ENCODE measurements at places on chromosomes 13 and 19.

DNA sequence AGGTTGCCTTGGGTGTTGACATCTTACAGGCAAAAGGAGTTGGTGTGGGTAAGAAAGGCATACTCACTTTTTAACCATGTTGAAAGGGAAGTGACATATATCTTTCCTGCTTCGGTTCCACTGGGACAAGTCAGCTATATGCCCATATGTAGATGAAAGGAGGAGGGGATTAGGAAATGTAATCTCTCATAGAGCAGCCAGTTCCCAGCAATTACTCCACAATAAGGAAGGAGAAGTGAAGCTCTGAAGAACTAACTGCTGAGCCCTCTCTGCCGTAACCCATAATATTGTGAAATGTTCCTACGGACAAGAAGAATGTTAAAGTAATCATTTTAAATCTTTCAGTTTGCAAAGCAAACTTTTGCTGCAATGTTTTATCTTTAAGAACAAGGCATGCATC, 82.2 kb downstream of the EDNRB start:
- no peak for DNase-seq

GRCh38 chr19:11738746-11739620, at the start of gene ZNF823:
Gene ZNF823, minus strand, starts transcription at chr19:11738946. Its CDS starts 127 bp downstream, at chr19:11738819.
- DNase-seq = peak; percentile 81

DNA sequence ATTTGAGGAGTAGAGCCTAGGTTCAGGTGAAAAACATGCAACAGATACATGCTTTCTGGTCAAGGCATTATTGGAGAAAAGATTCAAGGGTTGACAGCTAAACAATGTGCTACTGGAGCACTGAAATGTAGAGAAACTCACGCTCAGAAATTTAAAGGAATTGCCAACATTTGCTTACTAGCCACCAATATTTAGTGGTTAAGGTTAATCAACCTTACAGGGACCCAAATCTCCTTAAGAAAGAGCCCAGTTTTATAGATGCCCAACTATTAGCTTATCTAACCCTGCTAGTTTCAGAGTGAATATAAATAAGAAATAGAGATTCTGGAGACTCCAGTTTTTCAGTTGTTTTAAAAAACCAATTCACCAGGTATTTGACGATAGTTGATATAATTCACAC, 203.6 kb downstream of the DACH1 start:
- no peak for DNase-seq

GRCh38 chr19:10644260-10645007, 9.7 kb upstream of the ILF3 start:
- no peak for DNase-seq

DNA sequence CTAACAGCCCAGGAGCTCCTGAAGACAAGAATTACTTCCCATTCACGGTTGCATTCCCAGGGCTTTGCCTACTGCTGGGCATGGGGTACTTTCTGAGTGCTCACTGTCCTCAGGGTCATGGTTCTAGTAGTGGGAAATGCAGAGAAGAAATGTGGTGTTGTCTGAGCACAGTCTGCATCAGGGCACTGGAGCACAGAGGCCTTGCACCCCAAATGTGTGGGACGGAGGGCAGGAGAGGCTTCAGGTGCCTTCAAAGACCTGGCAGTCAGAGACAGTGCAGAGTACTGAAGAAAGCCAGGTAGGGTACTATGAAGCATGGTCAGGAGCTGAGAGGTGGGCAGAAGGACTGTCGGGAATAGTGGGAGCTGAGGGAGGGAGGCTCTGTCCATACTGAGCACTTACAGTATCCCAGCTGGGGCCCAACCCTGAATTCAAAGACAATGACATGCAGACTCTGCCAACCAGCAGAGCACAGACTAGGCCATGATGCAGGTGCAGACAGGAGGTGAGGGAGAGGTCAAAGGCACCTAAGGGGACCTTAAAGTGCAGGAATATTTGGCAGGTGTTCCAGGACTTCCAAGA, 144.4 kb downstream of the USP12 start:
- DNase-seq = no peak

DNA sequence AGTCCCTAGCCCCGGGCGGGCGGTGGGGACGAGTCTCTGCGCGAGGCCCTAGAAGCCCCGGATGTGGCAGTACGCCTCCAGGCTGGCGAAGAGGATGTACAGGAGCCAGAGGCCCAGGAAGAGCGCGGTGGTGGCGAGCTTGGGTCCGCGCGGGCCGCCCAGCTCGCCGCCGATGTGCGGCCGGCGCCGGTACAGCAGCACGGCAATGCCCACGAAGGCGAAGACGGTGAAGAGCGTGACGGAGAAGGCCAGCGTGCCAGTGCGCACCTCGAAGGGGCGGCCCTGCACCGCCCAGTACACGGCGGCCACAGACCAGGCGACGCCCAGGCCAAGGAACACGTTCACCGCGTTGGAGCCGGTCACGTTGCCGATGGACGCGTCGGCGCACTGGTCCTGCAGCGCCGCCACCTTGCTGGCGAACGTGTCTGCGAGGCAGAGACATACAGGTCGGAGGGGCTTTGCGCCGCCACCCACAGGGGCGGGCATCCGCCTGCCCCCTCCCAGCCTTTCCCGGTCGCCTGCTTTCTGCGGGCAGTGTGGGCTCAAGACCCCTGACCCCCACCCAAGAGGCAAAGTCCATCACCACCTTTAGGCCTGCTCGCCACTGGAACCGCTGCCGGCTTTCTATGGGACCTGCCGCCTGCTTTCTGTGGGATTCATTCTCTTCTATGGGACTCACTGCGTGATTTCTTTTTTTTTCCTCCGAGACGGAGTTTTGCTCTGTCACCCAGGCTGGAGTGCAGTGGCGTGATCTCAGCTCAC, 10.9 kb upstream of the MEIS3 start:
- no peak for DNase-seq

GRCh38 chr13:75153834-75154233, 328.1 kb downstream of the TBC1D4 start:
- no peak for DNase-seq

GRCh38 chr13:98083507-98083906, 59.4 kb upstream of the FARP1 start:
- no peak for DNase-seq

DNA sequence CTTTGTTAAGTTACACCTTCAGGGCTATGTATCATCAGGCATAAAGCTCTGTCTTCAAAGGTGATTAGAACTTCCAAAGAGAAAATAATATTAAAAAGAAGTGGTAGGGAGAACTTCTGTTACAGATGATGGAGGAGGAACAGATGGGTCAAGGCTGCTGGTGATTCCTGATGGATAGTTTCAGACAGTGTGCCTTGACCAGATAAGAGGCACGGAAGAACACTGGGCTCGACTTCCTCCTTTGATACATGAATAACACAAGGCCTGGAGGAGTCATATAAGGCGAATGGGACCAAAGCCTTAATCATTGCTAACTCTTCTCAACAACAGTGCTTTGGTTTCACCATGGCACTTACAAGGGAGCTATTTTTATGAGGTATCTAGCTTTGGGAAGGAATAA, 128.1 kb upstream of the RXFP2 start:
- no peak for DNase-seq

DNA sequence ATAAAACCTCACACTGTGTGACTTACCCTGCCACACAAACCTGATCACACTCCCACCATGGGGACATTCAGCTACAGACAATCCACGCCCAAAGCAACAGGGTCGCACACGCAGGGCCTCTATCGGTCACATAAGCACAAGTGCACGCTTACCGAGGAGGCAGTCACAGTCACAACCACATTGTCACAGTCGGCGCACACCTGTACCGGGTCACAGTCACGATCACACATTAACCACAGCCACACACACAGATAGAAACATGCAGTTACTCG, 579 bp downstream of the ZNF566 start:
- no peak for DNase-seq

GRCh38 chr13:100148422-100148821, 59.5 kb downstream of the PCCA start:
- no peak for DNase-seq

DNA sequence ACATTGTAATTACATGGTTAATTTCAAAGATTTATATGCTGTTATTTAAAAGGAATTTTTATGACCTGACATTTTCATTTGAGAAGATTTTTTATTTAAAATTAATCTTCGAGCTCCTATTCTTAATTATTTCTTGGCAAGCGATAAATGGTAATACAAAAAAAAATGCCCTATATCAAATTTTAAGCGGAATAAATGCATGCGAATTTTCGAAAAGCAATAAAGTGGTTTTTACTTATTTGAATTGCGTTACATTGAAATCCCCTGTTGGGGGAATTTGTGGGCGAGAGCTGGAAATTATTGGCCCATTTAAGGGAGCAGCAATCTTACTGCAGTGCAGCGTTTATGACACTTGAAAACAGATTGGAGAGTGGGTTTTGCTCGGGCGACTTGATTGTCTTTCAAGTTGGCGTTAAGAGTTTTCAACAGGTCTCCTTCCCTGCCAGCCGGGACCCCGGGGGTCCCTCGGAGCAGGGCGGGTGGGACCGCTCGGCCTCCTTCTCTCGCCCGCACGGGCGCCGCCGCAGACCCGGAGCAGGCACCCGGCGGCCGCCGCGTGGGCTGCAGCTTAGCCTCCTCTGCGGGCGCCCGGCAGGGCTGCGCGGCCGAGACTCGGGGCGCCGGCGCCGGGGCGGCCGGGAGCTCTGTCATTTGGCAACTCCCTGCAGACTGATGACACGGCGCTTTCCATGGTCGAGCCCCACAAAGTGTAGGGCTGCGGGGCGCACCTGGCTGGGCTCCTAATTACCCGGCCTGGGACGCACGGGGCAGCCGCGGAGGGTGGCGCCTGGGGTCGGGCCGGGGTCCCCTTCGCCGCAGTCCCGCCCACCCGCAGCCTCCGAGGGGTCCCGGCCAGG, 255.1 kb upstream of the SOX21 start:
- no peak for DNase-seq

DNA sequence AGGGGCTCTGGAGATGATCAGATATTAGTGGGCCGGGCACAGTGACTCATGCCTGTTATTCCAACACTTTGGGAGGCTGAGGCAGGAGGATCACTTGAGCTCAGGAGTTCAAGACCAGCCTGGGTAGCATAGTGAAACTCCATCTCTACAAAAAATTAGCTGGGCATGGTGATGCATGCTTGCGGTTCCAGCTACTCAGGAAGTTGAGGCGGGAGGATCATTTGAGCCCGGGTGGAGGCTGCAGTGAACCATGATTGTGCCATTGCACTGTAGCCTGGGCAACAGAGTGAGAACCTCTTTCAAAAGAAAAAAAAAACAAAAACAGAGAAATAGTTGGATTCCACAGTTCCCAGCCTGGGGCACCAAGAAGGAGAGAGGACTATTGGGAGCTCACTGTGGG, 17.9 kb upstream of the SHFL start:
- no peak for DNase-seq

- no peak for DNase-seq
Observed at GRCh38 chr13:44802491-44802890, 186.8 kb downstream of the NUFIP1 start.

- no peak for DNase-seq
Observed at GRCh38 chr19:39765091-39766076, 13.3 kb upstream of the LEUTX start.

DNA sequence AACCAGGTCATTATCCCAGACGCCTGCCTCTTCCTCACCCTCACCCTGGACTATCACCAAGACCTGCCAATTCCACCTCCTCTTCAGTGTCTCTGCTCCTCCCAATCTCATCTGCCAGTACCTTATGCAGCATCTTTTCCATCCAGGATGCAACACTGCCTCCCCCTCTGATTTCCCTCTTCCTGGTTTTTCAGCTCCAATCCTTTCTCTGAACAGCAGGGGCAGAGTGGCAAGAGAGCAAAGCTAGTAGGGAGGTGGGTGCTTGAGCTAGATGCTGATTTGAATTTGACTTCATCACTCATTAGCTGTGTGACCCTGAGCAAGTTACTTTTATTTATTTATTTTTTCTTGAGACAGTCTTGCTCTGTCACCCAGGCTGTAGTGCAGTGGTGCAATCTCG, 25.6 kb upstream of the CABP5 start:
- DNase-seq = no peak

DNA sequence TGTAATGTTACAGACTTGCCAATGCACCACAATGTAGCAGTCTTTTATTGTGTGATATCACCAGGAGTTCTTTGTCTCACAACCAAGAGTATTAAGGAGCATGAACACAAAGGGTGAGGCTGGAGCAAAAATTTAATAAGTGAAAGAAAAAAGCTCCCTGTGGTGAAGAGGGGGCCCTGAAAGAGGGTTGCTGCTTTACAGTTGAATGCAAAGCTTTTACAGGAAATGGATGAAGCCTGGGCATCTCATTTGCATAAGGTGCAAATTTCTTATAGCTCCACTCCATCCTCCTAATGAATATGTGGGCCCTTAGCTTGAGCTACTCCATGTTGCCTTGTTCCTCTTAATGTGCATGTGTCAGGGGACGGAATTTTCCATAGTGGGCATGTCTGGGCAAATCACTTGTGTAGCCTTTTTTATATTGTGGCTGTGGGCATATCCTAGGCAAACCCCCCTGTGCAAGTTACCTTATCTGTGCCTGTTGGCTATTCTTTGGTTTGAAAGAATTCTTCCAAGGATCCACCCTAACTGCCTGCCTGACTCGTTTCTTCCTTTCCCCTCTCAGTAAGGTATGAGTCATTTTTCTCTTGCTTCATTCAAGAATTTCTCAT, 45.3 kb upstream of the TRPC4 start:
- DNase-seq = no peak

- DNase-seq = peak; percentile 48
Observed at GRCh38 chr19:51422053-51422448, 4.6 kb upstream of the SIGLEC10 start.

GRCh38 chr19:3132971-3133792, 2.7 kb upstream of the GNA15 start:
- DNase-seq = no peak

DNA sequence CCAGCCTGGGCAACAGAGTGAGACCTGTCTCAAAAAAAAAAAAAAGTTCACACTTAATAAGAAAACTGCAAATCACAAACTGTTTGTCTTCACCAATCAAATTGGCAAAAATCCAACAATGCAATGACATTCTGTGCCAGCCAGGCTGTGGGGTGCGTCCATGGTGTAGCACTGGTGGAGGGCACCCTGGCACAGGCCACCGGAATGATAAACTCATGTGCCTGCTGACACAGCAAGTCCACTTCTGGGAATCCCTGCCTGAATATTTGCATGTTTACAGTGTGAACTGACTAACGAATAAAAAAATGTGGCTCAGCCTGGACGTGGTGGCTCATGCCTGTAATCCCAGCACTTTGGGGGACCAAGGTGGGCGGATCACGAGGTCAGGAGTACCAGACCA, 1.6 kb upstream of the LRRC25 start:
- no peak for DNase-seq

DNA sequence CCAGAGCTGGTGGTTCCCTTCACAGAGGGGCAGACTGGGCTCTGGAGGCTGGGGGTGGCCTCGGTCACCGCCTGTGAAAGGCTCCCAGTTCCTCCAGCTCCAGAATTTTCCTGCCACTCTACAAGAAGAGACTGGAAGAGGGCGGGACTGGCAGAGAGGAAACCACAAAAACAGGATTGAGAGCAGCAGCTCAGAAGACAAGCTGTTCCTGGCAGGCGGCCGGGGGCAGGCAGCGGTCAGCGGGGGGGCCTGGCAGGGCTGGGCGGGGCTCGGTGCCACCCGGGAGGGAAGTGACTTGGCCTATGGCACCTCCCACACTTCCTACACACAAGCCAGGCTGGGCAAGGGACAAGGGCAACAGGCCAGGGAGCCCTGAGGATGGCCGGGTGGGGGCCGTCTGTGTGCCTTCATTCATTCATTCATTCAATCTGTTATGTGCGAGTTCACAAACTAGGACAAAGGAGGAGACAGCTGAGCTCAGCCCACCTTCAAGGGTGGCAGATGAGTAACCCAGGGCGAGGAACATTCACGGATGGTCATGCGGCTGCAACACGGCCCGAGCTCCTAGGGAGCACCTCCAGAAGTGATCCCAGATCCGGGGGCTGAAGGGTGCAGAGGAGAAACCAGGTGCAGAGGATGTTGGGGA, 16.9 kb upstream of the BTBD2 start:
- DNase-seq = peak; percentile 62

Measured in GOT3 (cell line).